Mucosa of gallbladder (tissue), 1 donor: ENCODE measurements at places on chromosomes 3 and 15. TPM values are rescaled to one million over a fixed set of nuclear protein-coding genes. Genes with fewer than 3 reads are reported as not detected.

The ST8SIA2 gene
- total RNA-seq: 0.09 TPM

DNA sequence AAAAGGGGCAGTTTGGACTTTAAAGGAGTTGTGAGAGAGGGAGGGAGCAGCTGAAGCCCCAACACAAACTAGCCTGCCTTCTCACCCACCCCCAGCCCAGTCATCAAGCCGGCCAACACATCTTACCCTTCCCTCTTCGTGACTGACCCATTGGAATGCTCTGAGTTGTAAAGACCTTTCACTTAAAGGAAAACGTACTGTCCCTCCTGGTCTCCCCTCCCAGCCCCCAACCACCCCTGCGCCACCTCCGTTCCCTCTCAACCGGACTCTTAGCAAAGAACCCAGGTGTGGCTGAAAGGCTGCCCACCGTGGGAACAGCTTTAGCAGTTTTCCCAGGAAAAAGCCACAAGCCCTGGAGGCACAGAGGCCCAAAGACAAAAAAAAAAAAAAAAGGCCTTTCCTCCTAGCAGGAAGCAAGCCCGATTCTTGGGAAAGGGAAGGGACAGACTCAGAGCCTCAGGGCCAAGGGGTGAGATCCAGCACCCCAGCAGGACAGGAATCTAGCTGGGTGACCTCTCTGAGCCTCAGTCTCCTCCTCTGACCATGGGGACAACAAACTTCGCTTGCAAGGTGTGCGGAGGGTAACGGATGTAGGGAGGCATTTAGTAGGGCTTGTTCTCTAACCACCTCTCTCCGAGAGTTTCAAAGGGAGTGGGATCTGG is 2.4 kb downstream of the CYP11A1 start:
- DNase-seq: no peak

DNA sequence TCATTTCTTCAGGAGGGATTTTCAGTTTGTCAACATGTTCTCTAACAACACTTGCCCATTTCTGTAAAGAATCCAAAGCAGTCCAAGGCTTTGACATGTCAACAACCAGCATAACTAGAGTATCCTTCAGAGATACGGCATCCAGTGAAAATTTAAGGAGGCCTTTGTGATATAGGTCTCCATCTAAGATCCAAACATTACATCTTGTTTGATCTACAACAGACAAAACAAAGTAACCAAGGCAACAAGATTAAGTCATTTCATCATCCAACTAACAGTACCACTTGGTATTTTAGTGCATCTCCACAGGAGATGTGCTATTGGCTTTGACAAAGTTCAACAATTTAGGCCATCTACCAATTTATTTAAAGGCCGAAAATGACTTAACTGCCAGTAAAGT is 25.8 kb downstream of the DYNC1LI1 start:
- DNase-seq: no peak

The KLHL6 gene
- 3.7 TPM for total RNA-seq

GRCh38 chr3:156626104-156626503 is 48.3 kb upstream of the TIPARP start:
- no peak for DNase-seq

DNA sequence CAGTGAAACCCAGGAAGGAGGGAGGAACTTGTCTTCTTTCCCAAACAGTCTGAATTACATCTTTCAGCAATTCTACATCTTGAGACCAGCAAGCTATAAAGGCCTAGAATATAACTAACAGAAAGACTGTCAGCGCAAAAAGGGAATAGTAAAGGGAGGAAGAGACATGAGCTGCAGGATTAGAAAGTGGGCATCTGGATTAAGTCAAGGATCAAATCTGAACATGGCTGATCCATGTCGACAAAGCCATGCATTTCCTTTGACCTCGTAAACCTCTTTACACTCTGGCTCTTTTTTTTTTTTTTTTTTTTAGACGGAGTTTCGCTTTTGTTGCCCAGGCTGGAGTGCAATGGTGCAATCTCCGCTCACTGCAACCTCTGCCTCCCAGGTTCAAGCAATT is 35.4 kb upstream of the KCNMB3 start:
- DNase-seq: no peak

DNA sequence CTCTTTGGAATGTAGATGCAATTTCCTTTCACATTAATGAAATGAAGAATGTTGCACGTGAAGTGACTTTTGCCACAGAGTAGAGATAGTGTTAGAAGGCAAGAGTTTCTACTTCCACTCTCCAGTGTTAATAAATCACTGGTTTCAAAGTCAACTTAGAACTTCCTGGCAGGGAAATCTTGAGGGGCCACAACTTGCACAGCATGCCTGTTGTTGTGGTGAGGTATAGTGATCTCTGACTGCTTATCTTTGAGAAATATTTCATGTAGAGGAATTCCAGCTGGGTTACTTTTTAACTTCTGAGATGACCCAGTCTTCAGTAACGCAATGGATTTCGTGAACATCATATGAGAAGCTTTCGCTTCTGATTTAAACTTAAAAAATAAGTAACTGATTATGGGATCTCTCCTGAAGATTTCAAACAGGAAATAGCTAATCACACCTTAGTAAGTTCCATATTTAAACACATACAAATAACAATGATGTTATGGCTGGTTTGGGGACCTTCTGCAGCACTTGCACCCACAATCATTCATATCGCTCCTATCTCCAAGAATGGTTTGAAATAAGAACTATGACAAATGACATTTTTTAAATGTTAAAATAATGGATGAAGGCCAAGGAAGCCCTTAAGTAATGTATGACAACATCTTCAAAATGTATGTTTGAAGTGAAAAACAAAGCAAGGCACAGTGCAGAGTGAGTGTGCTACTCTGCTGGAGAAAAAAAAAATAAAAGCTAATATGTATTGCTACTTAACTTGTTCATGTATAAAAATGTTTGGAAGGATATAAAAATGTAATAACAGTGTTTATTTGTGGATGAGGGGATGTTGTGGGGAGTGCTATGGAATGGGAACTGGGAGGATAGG is 726.5 kb upstream of the NECTIN3 start:
- peak; percentile 47 for DNase-seq

The SEMA3F gene
- 34.1 TPM for total RNA-seq

- DNase-seq: no peak
Observed at GRCh38 chr3:16587047-16587680, 18.1 kb downstream of the DAZL start.

The SUCNR1 gene
- total RNA-seq: 0.69 TPM

GRCh38 chr3:60760145-60760544 is 491.1 kb downstream of the FHIT start:
- DNase-seq: no peak

DNA sequence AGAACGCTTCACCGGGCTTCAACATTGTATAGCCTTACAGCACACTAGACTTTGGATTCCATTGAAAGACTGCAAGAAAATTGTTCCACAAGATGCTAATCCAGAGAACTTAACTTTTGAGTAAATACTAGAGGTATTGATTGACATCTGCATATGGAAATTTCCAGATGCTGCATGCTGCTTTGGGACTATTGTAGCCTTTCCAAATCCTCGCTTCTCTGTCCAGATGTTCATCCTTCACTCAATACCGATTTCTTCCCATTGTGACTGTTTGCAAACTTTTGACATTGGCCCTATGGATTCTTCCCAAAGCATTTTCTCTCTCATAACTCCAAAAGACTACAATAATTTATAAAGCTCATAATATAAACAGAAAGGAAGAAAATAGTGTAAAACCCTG is 41.4 kb downstream of the COL6A6 start:
- DNase-seq: no peak

GRCh38 chr3:42033741-42034140 is 57.4 kb upstream of the TRAK1 start:
- no peak for DNase-seq

- DNase-seq: no peak
Observed at GRCh38 chr3:183260167-183260904, 7.3 kb downstream of the B3GNT5 start.

- no peak for DNase-seq
Observed at GRCh38 chr3:168162172-168162571, 66.4 kb upstream of the GOLIM4 start.

GRCh38 chr3:160447544-160447943 is 2.0 kb downstream of the TRIM59 start:
- no peak for DNase-seq

GRCh38 chr15:60576044-60576443 is 97.1 kb upstream of the ICE2 start:
- no peak for DNase-seq

- peak; percentile 42 for DNase-seq
Observed at GRCh38 chr3:190585805-190586630, 72.1 kb downstream of the IL1RAP start.

The ZPLD1 gene
- total RNA-seq: 14.2 TPM

GRCh38 chr15:51736751-51737521 is 519 bp downstream of the LYSMD2 start:
- DNase-seq: peak; percentile 32

DNA sequence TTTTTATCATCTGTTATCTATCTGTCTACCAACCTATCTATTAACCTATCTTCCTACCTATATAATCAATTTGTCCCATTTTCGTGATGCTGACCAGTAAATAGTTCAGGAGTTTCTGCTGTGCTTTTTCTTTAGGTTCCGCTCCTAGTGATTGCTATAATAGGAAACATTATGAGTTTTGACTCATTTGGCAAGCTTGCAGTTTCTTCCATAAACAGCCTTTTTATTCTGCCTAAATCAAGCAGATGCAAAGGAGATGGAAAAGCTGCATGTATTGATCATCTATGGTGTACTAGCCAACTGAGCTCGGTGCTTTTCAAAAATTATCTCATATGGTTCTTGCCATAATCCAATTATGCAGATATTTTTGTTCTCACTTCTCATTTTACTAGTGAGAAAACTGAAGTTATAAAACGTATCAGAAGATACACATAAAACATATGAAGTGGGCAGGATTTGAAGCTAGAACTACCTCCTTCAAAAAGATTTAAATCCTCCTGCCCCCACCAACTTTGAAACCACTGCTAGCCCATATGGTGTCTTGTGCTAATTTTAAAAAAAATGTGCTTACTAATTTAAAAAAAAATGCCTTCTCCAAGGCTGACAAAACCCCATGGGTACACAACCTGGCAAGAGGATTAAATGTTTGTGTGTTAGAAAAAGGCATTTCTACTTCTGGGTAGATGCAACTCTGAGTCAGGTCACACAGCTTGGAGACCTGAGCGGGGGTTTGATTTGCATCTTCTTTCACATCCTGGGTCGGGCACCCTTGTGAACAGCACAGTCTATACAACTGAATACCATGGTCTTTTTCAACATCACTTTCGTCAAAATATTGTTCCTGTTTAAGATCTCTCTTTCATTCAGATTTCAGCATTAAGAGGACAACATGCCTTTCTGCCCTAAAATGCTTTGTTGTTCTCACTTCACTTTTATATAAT is 267.0 kb downstream of the CHL1 start:
- DNase-seq: no peak

- DNase-seq: no peak
Observed at GRCh38 chr3:33900809-33901505, 102.5 kb downstream of the PDCD6IP start.

DNA sequence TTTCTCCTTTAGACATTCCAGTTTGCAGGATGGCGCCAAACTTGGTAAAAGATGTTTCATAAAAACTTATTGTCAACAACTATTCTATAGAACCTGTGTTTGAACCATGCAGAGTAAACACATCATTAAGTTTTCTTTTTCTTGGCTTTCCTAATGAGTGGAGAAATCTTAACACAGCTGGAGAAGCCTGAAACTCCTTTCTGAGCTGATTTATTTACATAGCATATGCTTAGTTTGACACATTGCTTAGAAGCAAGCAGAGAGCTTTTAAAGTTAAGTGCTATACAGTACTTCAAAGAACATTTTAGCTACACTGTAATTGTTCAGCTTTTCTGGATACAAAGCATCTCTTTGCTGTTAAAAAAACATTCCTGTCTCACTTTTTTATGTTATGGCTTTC is 61.0 kb upstream of the PAQR5 start:
- DNase-seq: no peak

The TRPM1 gene
- total RNA-seq: not detected

DNA sequence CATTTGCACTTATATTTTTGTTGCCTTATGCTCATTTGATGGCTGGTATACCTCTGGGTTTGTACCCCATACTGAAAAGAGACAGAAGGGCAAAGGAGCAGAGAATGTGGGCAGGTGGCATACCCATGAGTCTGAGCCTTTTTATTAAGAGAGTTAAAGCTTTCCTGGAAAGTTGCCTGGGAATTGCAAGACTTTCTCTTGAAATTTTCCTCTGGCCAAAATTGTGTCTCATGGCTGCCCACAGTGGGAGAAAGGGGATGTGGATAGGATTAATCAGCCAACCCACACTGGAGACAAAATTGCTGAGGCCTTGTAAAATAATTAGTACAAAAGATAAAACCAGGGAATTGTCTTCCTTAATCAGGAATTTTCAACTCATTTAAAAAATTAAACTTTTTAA is 8.2 kb upstream of the NMD3 start:
- DNase-seq: no peak

DNA sequence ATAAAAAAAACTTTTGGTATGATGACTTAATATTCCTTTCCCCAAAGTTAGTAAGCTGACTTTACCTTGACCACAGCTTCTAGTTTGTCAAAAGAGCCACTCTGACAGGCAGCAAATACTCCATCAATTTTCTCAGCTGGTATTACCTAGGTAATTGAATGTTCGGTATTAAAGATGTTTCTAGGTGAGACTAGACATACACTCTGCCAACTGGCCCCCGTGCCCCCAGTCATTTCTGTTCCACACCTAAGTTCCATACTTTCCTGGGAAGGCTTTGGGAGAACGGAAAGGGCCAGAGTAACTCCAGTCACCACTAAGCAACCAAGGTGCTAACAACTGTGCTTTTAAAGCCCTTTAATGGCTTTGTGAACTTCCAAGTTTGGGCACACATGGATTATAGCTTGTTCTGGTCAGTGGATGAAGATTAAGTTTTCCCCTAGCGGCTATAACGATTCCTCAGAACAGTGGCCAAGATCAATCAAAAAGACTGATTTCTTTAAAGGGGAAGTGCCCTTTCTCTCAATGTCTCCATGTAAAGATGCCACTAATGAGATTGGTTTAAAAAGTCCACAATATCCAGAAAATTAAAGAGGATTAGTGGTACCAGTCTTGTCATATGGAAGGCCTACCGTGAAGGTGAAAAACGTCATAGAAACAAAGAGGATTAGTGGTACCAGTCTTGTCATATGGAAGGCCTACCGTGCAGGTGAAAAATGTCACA is 7.0 kb downstream of the EIF4A2 start:
- DNase-seq: no peak

The ZNF774 gene
- total RNA-seq: 18.4 TPM

DNA sequence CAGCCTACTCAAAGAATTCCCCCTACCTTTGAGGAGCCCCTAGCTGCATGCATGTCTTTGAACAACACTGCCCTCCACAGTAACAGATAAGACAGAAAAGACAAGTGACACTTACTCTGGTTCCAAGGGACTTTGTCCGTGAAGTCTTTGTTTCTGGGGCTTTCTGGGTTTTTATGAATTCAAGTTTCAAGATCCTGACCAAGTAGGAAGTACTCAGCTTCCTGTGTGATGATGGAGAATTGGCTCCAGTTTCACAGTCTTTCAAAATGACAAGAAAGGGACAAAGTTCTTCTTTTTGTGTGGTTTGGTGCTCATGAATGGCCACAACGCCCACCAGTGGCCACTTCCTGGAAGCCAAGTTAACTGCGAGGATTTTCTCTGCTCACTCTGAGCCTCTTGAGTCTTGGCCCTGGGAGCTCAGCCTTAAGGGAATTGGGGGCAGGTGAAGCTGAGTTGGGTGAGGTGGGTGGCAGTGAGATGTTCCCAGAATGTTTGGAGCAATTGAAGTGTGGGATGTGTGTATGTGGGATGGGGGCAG is at the start of gene CCR1:
TSS of gene CCR1 (minus strand) at position 147 of the 538 bp plus-strand sequence. CDS start 4,000 bp downstream, outside the sequence.
- DNase-seq: peak; percentile 46
